HuH-7.5 (cell line): ENCODE measurements at places on chromosomes 11 and 22.

DNA sequence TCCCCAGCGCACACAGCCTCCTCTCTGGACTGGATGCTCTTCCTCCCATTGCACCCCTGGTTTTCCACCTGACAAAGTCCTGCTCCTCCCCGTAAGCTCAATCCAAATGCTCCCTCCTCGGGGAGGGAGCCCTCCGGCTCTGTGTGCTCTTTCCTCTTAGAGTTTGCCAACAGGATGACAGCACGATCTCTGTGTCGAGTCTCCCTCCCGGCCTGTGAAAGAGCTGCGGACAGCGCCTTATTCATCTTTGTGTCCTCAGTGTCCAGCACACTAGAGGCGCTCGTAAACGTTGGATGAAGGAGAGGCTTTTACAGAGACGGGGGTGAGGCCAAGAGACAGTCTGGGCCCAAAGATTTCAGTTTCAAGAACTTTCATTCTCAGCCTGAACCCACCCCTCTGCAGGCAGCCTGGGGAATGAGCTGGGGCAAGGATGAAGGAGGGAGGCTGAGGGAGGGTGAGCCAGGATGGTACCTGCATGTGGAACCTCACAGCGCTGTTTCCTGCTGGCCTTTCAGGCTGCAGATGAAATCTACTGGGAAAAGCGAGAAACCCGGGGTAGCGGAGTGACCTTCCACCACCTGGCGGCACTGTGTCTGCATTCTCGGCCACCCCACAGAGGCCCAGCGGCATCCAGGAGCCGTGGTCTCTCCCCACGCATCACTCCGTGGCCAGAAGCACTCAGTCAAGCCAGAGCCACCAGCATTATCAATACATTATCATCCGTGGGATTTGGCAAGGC lies 8.5 kb upstream of the TMPRSS4 start:
- DNase-seq, result no peak

DNA sequence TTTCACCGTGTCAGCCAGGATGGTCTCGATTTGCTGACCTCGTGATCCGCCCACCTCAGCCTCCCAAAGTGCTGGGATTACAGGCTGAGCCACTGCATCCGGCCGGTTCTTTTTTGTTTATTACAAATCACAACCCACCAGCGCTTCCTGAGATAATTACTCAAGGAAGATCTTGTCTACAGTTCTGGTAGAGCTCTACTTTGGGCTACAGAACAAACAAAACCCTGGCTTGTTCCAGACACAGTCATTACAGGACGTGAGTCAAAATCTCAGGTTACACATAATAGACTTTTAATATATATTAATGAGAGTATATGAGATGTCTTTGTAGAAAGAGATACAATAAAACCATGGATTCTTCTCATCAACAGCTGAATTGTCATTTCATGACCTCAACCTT lies 42.8 kb upstream of the NUP50 start:
- DNase-seq, result no peak

DNA sequence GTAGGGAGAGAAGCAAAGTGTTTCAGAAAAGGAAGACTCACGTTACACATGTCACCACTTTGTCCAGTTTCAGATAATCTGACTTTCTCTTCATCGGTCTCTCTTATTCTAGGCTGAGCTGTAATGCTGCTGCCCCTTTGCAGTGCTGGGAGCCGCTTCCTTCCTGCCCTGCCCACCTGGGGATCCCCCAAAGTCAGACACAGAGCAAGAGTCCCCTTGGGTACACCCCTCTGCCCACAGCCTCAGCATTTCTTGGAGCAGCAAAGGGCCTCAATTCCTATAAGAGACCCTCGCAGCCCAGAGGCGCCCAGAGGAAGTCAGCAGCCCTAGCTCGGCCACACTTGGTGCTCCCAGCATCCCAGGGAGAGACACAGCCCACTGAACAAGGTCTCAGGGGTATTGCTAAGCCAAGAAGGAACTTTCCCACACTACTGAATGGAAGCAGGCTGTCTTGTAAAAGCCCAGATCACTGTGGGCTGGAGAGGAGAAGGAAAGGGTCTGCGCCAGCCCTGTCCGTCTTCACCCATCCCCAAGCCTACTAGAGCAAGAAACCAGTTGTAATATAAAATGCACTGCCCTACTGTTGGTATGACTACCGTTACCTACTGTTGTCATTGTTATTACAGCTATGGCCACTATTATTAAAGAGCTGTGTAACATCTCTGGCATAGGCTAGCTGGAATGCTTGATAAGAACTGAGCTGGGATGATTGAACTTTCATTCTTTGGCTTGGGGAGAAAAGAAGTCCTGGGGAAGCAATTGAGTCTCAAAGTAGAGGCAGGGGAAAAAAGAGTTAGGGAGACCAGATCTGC lies 31.2 kb upstream of the SMIM35 start:
- no peak for DNase-seq

GRCh38 chr22:22219140-22219996 lies 25.2 kb upstream of the VPREB1 start:
- DNase-seq, result no peak

DNA sequence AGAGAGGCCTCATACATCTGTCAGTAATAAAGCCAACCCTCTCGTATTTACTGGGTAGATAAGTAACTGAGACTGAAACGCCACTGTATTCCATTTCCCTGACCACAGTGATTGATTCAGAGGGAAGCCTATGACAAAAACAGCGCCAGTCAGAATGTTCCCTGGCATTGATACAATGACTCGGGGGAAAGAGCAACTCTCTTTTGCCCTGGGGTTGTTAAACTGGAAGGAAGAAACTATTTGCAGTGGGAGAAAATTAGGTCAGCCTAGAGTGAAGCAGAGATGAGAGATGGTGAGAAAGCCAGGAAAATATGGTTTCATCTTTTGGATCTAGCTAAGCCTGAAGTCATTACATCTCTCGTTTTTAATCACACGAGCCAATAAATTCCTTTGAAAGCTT lies 48.6 kb upstream of the RBFOX2 start:
- DNase-seq, result no peak

DNA sequence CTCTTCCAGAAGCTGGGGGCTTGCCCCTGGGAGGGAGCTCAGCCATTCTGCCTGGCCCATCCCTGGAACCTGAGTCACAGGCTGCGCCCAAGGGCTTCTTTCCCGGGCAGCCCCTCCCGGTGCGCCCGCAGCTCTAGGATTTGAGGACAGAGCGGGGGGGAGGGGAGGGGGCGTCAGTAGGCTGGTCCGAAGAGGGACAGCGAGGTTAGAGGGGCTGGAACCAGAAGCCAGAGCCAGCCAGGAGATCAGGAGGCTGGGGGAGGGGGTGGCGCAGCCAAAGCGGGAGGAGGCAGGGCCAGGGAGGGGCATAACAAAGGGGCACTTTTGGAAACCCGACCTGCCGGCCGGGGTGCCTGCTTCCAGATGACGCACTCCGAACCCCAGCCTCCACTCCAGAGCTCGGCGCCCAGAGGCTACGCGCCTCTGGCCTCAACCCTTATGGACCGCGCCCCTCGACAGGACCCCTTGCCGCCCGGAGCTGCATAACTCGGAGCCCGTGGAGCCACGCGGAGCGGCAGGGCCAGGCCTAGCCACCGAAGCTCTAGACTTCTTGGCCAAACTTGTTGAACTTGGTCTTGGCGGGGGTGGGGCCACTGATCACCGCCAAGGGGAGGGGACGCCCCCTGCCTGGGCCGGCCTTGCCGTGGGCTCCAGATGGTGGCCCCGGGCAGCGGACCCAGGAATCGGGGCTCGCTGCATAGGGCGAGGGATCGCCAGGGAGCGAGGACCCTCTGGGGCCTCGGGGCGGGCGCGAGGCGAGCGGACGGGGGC lies 744 bp downstream of the PACSIN3 start:
- DNase-seq, result peak; percentile 65

GRCh38 chr11:120629407-120630080 lies 118.0 kb downstream of the GRIK4 start:
- no peak for DNase-seq

GRCh38 chr11:11349106-11349825 lies 3.8 kb downstream of the CSNK2A3 start:
- DNase-seq, result no peak

- DNase-seq, result peak; percentile 81
Observed at GRCh38 chr11:8328848-8329330, 65.2 kb upstream of the LMO1 start.

DNA sequence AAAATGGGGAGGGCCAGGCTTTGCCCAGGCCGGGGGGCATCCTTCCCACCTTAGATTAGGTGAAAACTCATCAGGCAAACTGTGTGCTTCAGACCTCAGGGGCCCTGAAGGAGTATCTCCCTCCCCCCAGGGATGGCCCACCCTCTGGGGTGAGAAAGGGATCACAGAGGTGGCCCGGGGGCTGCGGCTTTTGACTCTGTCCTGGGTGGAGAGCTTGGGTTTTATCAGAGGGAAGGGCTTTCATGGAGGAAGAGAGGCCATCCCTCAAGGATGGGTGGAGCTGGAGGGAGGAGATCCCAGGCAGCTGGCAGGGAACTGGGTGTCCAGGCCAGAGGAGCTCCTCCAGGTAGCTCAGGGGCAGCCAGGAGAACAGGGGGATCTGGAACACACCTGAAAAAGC lies 3.1 kb upstream of the PPP2R5B start:
- no peak for DNase-seq

- DNase-seq, result no peak
Observed at GRCh38 chr22:19175602-19176174, 2.8 kb downstream of the SLC25A1 start.

DNA sequence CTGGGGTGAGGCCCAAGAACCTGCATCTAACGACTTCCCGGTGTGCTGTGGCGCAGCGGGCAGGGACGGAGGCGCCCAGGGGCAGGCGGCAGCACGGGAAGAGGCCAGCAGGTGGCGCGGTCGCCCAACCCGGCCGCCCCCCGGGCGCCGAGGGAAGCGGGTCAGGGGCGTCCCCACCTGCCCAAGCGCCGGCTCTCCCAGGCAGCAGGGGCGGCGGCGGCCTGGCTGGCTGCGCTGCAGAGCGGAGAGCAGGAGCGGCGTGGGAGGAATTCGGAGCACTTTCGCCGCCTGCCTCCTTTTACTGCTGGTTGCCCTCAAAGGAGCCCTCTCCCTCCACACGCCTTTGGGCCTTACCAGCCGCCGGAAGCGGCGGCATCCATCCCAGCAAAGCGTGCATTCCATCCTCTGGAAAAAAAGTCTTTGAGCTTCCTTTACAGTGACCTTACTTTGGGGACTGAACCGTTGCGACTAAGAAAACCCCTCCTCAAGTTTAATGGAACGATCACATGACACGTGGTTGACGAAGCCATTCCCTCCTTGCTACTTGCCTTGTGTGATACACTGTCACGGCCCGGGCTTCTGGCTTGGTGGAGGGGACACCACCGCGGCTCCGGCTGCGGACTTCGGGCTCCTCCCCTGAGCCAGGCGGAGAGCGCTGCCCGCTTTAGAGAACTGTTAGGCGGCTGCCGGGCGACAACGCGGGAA lies 106.8 kb upstream of the CLMP start:
- DNase-seq, result peak; percentile 41

DNA sequence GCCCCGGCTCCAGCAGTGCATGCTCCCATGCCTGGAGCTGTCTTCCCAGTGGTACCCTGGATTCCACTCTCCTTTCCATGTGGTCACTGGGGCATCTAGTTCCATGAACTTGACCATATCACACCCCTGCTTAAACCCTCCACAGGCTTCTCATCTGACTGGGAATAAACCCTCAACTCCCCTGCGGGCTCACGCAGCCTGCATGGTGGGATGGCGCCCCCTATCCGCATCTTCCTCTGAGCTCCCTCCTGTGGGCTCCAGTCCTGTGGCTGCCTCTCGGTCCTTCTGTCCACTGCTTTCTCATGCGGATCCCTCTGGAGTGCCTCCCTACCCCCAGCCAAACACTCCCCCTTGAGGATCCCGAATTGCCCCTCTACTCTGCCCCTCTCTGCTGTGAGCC lies 41.4 kb upstream of the TTLL12 start:
- DNase-seq, result peak; percentile 69

DNA sequence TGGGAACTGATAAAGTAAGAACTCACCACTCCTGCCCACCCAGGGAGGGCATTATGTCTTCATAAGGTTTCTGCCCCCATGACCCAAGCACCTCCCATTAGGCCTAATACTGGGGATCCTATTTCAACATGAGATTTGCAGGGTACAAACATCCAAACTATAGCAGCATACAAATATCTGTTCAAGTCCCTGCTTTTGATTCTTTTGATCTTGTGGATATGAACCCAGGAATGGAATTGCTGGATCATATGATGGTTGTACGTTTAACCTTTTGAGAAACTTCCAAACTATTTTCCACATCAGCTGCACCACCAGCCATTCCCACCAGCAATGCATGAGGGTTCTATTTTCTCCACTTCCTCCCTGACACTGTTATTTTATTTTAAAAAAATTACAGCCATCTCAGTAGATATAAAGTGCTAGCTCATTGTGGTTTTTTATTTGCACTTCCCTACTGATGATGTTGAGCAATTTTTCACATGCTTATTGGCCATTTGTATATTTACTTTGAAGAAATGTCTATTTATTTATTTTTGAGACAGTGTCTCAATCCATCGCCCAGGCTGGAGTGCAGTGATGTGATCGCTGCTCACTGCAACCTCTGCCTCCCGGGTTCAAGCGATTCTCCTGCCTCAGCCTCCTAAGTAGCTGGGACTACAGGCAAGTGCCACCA lies 7.1 kb upstream of the ATG16L2 start:
- no peak for DNase-seq

DNA sequence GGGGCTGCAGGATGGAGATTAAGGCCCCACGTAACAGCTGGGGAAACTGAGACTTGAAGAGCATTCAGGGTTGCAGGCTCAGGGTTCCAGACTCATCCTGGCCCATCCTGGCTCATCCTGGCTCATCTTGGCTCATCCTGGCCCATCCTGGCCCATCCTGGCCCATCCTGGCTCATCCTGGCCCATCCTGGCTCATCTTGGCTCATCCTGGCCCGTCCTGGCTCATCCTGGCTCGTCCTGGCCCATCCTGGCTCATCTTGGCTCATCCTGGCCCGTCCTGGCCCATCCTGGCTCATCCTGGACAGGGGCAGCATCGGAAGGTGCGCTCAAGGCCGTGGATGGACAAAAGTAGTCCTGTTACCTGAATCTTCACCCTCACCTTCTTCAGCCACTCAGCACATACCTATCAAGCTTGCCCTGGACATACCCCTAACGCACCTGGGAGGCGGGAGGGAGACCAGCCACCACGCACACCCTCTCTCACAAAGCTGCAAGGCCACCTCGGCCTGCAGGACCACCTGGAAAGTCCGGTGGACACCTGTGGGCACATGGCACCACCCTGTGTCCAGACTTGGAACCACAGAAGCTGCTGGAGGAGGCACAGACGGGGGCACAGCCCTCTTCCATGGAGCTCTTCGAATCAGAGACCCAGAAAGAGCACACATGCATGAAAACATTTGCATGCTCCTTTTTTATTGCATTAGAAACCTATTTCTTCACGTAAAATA lies 20.3 kb upstream of the NLRP6 start:
- no peak for DNase-seq

DNA sequence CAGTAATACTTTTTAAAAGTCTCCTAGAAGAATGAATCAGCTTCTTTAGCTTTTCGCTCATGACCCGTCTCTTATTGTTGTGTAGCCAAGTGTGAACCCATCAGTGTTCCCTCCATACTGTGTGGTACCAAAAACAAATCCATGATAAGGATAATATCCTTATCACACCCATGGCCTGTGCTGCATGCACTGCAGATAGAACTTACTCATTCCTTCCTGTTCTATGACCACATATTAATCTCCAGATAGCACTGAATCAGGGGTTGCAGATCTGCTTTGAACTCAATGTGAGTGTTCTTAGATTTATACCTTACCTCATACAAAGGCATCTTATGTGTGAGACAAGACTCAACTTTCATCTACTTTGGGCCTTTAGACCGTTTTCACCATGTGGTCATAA lies 373.4 kb downstream of the JRKL start:
- DNase-seq, result no peak

- DNase-seq, result no peak
Observed at GRCh38 chr11:73274722-73275380, 2.7 kb downstream of the P2RY6 start.
